ENCODE measurements at places on chromosomes 5 and 9.

- DNase-seq, result no peak
Measured at GRCh38 chr9:13001989-13002580, 227.3 kb downstream of the LURAP1L start.

DNA sequence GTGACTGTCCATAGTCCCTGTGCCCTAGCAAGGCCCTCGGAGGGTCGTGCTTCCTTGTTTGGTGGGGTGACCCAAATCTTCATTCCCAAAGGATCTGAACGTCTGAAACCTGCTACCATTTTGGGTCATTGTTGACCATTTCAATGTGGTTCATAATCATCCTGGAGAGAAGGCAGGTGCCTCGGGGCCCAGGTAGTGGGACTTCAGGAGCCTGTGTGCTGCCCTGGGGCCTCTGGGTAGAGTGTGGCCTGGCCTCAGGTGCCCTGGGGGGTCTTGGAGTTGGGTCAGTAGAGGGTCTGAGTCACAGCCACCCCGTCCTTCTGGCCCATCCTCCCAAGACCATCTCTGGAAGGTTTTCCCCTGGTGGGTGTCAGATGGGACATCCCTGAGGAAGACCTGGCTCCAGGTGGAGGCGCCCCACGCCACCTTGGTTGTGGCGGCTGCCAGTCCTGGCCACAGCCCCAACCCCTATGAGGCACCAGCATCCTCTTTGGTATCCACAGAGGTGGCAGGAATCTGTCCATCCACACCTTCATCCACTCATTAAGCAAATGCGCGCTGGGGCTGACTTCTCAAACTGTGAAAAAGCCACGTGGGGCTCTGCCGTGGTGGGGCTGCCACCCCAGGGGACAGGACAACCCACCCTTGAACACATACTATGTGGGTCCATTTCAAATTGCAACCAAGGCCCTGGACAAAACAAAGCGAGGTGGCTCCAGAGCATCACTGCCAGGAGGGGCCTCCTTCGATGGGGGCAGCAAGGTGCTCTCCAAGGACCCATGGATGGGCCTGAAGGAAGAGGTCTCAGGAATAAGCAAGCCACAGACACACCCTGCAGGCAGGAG lies 41.6 kb upstream of the FCN1 start:
- no peak for DNase-seq

DNA sequence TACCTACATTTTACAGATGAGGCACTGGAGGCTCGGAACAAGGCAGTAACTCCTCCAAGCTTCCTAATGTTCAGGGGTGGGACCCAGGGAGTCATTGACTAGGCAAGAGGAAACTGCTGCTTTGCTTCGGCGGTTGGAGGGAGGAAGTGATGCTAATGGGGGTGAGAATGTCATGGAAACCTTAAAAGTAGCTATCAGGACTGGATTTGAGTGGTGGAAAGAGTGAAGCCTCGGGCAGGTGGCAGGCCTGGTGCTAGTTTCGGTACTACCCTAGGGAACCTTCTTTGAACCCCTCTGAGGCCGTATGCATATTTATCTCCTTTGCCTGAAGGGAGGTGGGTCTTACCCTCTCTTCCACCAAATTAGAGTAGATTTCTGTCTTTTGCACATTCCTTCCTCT lies 1.6 kb downstream of the BSPRY start:
- no peak for DNase-seq

DNA sequence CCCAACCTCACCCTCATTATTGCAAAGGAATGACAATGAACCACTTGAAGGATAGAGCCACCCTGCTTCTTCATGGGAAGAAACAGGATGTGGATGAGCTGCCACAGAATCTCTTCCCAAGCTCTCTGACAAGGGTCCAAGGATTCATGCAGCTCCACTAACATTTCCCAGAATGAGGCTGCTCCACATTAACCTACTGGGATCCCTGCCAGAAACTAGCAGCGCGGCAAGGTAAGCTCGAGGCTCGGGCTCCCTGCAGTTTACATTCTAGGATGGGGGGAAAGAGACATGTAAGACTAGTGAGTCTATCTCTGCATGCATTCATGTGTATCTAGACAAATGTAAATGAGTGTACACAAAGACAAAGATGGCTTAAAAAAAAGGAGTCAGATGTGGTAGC lies 12.1 kb downstream of the DCAF12 start:
- no peak for DNase-seq

GRCh38 chr5:73417303-73418034 lies 31.1 kb downstream of the FOXD1 start:
- no peak for DNase-seq

GRCh38 chr5:74063821-74064220 lies 437.8 kb downstream of the ARHGEF28 start:
- no peak for DNase-seq

DNA sequence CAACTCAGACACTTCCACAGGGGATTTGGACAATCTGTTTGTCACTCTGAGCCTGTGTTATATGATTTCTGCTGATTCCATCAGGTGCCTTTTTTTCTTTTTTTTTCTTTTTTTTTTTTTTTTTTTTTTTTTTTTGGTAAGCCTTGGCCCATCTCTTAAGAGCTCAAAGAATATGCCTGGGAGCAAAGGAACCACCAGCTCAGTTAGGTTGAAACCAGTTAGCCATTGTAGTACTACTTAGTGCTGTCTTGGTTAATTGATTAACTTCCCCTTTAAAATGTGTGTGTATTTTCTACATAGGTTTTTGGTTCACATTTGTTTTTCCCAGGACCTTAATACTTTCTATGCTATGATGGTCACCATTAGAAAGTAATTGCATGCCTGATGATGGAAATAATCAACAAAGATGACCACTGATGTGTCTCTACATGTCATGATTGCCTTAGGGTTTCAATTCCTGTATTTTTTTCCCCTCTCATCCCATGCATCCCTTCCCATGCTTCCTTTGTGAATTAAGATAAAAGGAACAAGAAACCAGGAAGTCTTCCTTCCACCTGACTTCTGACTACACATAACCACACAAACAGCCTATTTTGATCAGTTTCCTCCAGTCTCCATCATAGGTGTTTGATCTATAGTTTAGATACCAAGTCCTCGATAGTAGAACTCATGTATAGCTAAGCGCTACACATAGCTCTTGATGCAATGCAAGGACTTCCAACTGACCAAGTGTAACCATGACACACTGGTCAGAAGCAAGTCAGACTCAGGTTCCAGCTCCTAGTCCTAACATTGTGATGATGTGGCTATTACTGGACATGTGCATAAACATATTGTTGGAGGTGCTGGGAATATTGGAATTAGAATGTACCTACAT lies 306.1 kb downstream of the EFNA5 start:
- no peak for DNase-seq

DNA sequence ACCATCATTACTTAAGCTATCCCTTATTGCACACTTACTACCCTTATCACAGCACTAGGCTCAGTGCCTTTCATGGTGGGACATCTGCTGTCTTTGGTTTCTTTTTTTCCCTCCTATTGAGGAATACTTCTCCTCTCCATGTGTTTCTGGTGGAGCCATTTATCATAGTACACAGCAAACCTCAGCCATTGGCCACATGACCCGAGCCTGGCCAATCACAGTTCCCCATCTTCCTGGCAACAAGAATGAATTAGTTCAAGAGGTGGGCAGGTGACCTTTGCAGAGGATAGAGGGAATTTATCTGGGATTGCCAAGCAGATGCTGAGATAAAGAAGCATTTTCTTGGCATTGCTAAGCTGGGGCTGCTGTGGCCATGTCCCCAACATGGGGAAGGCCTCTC lies 101.1 kb upstream of the ZNF618 start:
- DNase-seq, result no peak

DNA sequence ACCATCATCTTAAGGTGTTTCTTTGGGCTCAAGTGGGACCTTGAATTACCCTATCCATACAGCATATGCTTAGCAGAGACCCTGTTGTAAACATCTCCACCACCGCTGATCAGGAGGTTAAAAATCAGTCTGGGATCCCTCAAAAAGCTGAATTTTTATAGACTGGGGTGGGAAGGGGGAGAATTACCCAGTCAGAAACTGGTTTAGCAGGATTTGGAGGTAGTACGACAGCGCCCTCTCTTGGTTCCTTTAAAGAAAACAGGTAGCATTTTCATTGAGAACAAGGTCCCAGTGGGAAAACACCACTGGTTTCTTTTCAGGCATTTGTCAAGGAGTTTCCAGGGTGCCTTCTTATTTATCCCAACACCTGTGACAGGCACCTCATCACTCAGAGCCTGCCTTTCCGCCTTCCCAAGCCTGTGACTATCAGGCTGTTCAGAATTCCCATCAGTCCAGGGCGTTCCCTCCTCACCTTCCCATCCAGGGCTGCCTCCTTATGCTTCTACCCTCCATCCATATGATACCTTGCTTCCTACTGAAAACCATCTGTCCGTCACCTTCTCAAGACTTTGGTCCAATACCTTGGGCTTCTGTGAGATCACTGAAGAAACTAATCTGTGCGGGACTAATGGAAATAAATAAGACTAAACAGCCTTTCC lies 203.8 kb upstream of the RAI14 start:
- peak; percentile 77 for DNase-seq

DNA sequence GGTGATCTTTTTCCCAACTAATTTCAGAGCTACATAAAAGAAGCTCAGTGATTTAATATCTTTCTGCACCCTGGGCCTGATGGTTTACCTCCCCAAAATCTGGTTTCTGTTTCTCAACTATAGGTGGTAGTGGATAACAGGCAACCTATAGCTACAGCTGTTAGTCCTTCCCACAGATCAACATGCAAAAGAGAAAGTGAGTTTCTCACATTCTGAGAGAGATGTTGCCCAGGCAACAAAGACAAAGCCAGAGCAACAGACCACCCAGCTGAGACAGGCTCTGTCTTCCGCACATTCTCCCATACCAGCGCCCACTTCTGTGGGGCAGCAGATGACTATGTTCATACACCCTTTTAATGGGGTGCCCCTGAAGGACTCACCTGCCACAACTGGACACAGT lies 40.7 kb upstream of the PPP2R2B start:
- no peak for DNase-seq

All from NCI-H2081 (cell line).